ENCODE measurements at places on chromosomes 6 and 20.

DNA sequence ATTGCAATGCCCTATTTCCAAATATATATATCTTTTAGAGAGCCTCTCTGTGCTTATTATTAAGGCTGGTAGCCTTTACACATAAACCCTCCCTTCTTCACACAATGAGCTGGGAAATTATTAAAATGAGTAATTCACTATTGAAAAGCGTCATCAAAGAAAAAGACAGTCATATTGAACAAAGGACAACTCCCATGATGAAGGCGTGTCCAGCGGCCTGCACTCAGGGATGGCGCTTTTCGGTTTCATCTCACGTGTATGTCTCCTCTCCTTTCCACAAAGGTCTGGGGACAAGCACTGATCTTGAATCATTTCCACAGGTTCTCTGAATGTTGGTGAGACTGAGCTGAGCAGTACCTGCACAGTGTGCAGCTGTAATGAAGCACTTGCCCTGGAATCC is 3.5 kb downstream of the SERPINB9 start:
- DNase-seq: peak; percentile 61

GRCh38 chr6:162887981-162888689 is 160.4 kb downstream of the PACRG start:
- DNase-seq: no peak

- no peak for DNase-seq
These were observed 236.6 kb upstream of the FAM83B start for GRCh38 chr6:54609981-54610380.

DNA sequence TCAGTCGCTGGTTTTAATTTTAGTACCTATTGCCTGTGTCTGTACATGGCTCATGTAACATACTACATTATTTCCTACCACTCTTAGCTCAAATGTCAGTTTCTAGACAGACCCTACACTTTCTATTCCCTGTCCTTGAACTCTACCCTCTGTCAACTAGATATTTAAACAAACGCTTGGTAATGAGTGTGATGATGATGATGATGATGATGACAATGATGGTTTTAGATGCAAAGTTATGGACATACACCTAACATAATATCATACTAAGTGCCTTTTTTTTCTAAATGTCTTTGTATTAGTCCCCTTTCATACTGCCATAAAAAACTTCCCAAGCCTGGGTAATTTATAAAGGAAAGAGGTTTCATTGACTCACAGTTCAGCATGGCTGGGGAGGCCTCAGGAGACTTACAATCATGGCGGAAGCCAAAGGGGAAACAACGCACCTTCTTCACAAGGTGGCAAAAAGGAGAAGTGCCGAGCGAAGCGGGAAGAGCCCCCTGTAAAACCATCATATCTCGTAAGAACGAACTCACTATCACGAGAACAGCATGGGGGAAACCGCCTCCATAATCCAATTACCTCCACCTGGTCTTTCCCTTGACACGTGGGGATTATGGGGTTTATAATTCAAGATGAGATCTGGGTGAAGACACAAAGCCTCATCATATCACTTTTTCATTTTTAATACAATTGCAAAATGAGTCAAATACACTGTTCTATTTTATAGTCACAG is 87.1 kb downstream of the IBTK start:
- DNase-seq: no peak
